Aorta (tissue), 5 donors: ENCODE measurements at places on chromosomes 3 and 15.

GRCh38 chr3:63864965-63865327 is 1.3 kb downstream of the ATXN7 start:
- no peaks in the 10 kb centered on the region for H3K36me3 ChIP-seq
- H3K27ac ChIP-seq: no peak overlapping the region
- H3K4me3 ChIP-seq: peak overlapping the region; percentile 92
- H3K27me3 ChIP-seq: no peaks in the 10 kb centered on the region
- DNase-seq: no peak

GRCh38 chr15:60523056-60523455 is 44.1 kb upstream of the ICE2 start:
- H3K27me3 ChIP-seq: no peaks in the 10 kb centered on the region
- H3K4me3 ChIP-seq: no peak overlapping the region
- H3K27ac ChIP-seq: no peak overlapping the region

- no peak for DNase-seq
- no peaks in the 10 kb centered on the region for H3K27me3 ChIP-seq
- H3K36me3 ChIP-seq: no peaks in the 10 kb centered on the region
- no peak overlapping the region for H3K27ac ChIP-seq
Measured at GRCh38 chr3:171522651-171523050, 62.4 kb upstream of the TNIK start.

GRCh38 chr3:35641920-35642527 is 2.7 kb downstream of the ARPP21 start:
- H3K27me3 ChIP-seq: no peaks in the 10 kb centered on the region
- no peaks in the 10 kb centered on the region for H3K36me3 ChIP-seq
- no peak overlapping the region for H3K4me3 ChIP-seq
- no peak overlapping the region for H3K27ac ChIP-seq
- no peaks in the 10 kb centered on the region for H3K4me1 ChIP-seq

DNA sequence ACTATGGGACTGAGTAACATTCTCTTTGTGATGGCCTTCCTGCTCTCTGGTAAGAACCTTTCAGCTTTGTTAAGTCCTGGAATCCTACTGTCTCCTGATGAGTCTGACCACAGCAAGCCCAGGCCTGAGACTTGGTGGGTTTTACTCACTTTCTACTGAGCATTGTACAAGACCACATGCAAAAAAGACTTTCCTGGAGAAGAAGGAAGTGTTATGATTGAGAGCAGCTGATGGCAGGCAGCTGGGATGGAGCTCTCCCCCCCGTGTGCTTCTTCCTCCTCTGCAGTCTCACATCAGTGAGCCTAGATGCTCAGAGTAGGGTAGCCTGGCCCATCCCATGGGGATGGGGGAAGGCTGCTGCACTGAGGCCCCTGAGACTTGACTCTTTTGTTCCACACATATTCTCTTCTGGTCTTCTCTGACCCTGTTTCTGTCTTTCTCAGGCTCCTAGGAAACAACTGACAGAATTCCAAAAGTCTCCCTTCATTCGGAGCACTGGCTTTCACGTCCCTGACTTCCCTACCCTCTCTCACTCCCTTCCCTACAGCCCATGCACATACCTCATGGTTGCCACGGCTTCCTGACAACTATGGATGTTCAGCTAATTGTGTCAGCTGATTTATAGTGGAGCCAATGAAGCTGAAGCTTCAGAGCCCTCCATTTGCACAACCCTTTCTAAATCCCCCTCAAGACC is 36.6 kb downstream of the CD86 start:
- H3K4me3 ChIP-seq: no peak overlapping the region
- H3K27me3 ChIP-seq: no peaks in the 10 kb centered on the region
- H3K27ac ChIP-seq: no peak overlapping the region

GRCh38 chr15:90665288-90666134 is 51.6 kb upstream of the BLM start:
- DNase-seq: peak; percentile 87
- H3K4me1 ChIP-seq: no peaks in the 10 kb centered on the region
- no peaks in the 10 kb centered on the region for H3K36me3 ChIP-seq
- H3K27ac ChIP-seq: peak overlapping the region; percentile 30
- H3K4me3 ChIP-seq: peak overlapping the region; percentile 42

GRCh38 chr3:173583496-173583895 is 186.0 kb downstream of the NLGN1 start:
- H3K4me1 ChIP-seq: peaks cover 1% of the 10 kb centered on the region
- no peak for DNase-seq
- H3K27ac ChIP-seq: no peak overlapping the region
- H3K27me3 ChIP-seq: no peaks in the 10 kb centered on the region
- H3K36me3 ChIP-seq: no peaks in the 10 kb centered on the region
